Stimulated activated CD8-positive, alpha-beta memory T cell treated with anti-CD3 and anti-CD28 coated beads, Interleukin-15, amount 100 ng/mL, for 4 hours (primary cell): ENCODE measurements at places on chromosomes 11 and 22.

GRCh38 chr11:97237151-97237550 lies 847.3 kb downstream of the JRKL start:
- DNase-seq, result no peak

DNA sequence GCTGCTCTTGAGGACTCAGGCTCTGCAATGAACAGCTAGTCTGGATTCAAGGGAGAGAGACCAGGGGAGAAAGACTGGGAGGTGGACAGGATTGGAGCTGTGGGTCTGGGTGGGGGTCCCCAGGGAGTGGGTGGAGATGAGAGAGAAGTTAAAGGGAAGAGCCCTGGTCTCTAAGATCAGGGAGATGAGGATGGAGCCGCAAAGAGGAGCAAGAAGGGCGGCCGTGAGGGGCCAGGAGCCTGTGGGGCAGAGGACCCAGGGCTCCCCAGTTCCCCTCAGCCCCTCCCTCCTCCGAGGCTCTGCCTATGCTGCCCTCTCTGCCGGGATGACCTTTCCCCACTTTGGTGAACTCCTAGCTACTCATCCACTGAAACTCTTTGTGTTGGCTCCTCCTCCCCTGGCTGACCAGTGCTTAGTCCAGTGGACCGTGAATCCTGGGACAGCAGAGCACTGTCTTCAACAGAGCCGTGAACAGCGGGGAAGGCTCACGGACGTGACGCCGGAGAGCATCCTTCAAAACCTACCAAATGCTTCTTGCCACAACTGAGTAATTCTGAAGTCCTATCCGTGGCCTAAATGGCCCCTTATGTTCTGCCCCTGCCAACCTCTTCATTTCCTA lies 16.4 kb upstream of the RFPL3 start:
- DNase-seq, result no peak

- no peak for DNase-seq
Measured at GRCh38 chr11:33480626-33481025, 220.0 kb downstream of the C11orf91 start.

- no peak for DNase-seq
Measured at GRCh38 chr22:20672732-20673131, 101.2 kb upstream of the SERPIND1 start.

DNA sequence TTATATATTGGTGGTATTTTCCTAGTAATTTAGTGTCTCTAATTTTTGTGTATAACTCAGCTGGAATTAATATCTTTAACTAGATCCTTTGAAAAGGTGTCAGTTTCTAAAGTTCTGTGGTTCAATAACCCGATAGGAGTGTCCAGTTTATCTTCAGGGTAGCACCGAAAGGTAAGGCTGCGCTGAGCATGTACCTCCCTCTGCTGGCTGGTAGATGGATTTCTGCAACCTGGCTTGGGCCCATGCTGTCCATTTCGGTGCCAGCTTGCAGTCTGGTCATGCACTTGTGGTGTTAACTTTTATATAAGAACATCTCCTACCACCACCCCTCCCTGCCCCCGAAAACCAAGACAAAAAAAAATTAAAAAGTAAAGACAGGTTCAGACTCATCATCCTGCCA lies 24.7 kb downstream of the EXT2 start:
- no peak for DNase-seq

DNA sequence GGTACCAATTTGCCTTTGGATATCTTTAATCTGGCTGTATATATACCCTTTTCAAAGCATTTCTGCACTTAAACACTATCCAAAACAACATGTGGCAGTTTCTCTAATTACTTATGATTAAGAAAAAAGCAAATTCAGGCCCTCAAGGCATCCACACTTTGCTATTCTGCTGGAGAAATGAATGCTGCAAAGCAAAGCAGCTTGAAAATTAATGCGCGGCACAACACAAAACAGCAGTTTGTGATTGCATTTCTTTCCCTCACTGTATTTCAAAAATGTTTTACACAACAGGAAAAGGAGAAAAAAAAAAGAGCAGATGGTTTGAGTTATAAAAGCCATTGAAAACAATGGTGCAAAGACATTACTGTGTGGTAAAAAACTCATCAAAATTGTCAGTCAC lies 738.4 kb upstream of the RAG2 start:
- no peak for DNase-seq

DNA sequence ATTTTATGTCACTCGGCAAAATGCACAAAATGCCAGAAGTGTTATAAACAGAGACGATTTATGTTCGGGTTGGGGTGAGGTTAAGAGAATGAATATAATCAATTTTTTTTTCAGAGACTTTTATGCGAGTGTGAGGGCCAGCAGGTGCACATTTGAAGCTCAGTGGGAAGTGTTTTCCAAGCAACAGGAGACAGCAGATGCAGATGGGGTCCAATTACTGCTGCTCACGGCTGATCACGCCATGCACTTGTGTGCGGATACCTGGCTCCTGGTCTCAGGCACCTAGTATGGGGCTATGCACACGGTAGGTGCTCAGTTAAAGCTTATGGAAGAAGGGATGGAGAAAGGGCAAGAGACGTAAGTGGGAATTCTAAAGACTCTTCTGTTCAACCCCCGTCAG lies 249.1 kb downstream of the MIAT start:
- DNase-seq, result no peak

DNA sequence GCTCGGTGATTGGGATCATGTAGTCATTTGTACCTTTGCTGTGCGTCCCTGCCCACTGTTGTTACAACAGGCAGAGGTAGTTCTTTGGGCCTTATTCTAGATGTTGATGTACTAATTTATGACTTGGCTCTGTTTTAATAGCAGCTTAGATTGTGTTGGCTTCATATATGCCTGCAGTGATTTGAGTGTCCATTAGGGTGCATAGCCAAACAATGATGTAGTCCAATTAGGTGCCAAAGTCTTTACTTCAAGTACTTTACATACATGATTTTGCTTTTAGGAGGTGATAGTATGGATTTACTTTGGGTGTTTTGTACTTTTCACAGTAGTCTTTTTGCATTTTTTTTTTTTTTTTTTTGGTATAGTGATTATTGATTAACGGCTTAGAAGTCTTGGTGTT lies 46.4 kb downstream of the PPP6R3 start:
- DNase-seq, result no peak

DNA sequence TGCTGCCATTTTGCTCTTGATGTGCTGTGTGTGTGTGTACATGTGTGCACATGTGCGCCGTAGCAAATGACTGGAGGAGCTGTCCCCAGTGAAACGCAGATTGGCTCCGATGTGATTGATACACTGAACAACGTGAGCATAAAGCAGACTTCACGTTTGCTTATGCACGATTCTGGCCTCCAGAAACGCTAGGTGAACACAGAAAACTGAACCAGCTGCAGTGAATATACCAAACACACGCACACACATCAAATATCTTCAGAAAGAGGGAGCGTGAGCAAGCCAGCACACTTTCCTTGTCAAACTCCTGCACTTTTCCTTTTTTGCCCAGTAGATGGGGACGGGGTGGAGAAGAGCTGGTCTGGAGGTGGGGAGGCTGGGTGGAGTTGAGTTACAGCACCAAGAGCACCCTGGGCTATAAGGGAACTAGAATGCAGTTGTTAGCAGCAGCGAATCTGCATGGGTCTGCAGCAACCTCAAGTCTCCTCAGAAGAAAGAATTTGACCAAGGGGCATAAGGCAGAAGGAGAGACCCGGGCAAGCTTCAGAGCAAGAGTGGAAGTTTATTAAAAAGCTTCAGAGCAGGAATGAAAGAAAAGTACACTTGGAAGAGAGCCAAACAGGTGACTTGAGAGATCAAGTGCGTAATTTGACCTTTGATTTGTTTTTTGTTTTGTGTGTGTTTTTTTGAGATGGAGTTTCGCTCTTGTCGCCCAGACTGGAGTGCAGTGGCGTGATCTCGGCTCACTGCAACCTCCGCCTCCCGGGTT lies 77.8 kb upstream of the CADM1 start:
- DNase-seq, result no peak

- DNase-seq, result no peak
Measured at GRCh38 chr11:134371436-134372185, 39.8 kb downstream of the GLB1L2 start.

GRCh38 chr11:59900366-59901126 lies 22.0 kb downstream of the OOSP3 start:
- no peak for DNase-seq

- no peak for DNase-seq
Measured at GRCh38 chr11:112793416-112793815, 167.8 kb upstream of the NCAM1 start.

GRCh38 chr11:116454020-116454645 lies 318.7 kb downstream of the BUD13 start:
- no peak for DNase-seq

GRCh38 chr11:73168925-73169579 lies 26.9 kb upstream of the FCHSD2 start:
- DNase-seq, result no peak

DNA sequence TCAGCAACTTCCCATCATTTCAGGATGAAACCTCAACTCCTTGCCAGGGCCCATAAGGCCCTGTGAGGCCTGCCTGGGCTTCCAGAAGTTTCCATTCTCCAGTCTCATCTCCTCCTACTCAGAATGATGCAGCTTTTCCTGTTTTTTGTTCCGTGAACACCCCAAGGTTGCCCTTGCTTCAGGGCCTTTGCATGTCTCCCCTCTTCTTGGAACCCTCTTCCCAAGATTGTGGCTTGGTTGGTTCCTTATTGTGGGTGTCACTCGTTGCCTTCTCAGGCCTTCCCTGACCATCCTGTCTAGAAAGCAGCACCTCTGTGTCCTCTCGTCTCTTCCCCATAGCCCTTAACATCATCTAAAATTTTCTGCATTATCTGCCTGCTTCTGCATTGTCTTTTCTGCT lies 23.2 kb upstream of the YWHAH start:
- no peak for DNase-seq

DNA sequence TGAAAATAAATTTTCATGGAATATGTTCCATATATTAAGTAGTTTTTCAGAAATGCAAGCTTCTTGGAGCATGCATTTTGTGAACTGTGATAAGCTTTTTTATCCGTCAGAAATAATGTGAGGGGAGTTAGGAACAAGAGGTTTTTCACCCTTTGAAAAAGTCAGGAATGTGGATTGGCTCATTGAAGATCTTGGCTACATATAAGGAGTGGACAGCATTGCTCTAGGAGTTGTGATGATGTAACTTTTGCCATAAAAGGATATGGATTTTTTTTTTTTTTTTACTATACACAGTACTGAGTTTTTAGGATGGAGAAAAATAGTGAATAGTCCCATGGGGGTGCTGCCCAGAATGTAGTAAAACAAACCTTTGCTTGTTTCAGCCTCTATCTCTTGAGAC lies 180.2 kb downstream of the NAV2 start:
- DNase-seq, result no peak

GRCh38 chr11:2708757-2709281 lies 9.0 kb upstream of the KCNQ1OT1 start:
- no peak for DNase-seq

DNA sequence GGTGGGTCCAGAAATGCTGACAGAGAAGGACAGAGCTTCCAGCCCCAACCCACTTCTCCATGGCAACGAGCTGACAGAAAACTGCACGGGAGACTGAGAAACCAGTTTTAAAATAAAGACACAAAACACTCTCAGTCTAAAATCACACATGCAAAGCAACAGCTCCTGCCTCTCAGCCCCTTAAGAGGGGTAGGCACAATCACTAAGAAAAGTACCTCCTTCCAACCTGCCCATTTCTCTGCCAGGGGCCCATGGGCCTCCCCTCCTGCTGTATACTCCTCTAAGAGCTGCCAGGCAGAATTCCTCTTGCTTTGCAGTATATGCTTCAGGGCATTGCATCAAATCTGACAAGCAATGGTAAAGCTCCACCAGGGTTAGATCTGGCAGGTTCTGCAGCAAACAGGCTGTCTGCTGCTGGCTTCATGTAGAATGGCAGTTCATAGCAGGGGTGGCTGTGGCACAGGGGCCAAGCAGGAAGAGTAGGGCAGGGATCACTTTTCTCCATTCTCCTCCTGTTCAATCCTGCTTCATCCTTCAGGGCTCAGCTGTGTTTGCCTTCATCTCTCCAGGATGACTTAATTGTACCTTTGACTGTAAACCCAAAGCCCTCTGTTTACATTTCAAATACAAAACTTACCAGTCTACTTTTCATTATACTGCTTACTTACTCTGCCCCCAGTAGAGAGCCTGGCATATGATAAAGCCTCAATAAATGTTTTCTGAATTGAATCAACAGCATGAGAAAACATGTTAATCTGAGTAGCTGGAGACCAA lies 77.7 kb downstream of the KCNC1 start:
- DNase-seq, result no peak

GRCh38 chr22:21669026-21669425 lies 3.2 kb downstream of the PPIL2 start:
- DNase-seq, result no peak

DNA sequence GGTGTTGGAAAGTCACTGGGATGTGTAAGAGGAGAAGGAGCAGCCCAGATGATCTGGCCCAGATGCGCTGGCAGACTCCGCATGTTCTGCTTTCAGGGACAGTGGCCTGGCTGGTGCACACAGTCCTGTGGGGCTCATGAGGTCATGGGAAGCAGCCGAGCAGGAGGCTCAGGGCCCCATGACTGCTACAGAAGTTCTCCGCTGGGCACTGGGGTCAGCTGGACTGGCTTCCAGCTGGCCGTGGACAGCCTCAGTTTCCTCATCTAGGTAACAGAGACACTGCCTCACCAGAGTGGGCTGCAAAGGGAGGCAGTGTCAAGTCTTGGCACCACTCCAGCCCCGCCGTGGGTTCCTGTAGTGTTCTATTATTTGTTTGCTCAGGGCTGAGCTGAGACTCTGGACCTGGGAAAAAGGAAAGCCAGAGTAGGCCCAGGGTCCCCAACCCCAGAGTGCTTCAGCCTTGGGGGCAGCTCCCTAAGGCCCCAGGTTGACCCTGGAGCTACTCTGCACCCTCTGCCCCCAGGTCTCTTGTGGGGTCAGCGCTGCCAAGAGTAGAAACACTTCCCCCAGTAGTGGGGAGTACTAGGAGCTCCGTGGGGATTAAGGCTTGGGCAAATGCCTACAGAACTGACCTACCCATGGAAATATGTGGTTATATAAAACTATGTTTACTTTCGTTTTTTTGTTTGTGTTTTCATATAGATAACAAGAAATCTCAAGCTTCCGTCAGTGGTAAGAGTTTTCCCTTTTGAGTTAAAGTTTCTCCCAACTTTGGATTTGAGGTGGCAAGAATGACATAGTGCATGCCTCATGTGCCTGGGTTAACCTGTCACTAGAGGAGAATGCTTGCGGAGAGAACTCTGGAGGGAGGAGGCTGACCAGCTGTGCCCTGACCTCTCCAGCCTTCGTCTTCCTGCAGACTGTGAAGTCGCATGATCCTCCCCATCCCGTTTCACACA lies 45.3 kb downstream of the MED15 start:
- no peak for DNase-seq

DNA sequence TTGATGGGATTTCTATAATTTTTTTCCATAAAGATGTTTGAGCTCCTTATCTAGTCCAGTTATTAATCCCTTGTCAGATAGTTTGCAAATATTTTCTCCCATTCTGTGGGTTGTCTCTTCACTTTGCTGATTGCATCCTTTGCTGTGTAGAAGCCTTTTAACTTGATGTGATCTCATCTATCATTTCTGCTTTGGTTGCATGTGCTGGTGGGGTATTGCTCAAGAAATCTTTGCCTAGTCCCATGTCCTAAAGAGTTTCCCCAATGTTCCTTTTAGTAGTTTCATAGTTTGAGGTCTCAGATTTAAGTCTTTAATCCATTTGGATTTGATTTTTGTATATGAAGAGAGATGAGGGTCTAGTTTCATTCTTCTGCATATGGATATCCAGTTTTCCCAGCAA lies 1.7 kb upstream of the IL2RB start:
- no peak for DNase-seq
